GOT3 (cell line): ENCODE measurements at places on chromosomes 12 and 14.
A peak's percentile ranks its signal among the peaks of the same experiment; 100 is the strongest.

DNA sequence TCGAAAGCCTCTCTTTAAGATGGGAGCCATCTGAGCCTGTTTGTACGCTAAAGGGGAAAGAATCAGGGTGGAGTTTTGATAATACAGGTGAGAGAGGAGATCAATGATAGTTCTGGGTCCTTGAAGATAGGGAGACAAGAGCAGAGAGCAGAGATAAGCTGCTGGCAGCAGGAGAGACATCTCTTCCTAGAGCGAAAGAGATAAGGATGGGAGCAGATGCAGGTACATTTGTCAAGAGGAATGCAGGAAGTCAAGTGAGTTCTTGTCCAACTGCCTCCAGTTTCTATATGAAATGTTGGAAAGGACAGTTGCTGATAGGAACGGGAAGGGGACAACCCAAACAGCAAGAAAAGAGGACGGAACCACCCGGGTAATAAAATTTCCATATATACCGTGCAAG lies 24.7 kb upstream of the HIF1A start:
- DNase-seq, result no peak

DNA sequence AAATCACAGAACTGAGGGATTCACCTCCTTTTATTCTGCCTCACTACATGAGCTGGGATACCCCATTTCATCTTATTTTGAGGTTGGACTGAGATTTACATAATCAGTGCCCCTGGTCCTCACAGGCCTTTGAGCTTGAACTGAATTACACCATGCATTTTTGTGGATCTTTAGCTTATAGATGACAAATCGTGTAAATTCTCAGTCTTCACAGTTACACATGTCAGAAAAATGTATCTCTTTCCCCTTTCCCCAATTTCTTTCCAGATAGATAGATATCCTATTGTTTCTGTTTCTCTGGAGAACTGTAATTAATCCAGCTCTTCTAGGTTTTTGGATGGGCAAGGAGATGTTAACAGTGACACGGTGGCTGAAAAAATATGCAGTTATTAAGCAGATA lies 1778.9 kb upstream of the SEL1L start:
- DNase-seq, result no peak

DNA sequence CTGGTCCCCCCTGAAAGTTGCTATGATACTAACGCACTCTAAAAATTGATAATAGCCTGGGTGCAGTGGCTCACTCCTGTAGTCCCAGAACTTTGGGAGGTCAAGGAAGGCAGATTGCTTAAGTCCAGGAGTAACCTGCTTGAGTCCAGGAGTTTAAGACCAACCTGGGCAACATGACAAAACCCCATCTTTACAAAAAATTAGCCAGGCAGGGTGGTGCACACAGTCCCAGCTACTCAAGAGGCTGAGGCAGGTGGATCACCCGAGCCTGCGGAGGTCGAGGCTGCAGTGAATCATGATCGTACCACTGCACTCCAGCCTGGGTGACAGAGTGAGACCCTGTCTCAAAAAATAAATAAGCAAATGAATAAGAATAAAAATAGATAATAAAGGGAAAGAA lies 42.9 kb downstream of the HEATR5A start:
- DNase-seq, result no peak

DNA sequence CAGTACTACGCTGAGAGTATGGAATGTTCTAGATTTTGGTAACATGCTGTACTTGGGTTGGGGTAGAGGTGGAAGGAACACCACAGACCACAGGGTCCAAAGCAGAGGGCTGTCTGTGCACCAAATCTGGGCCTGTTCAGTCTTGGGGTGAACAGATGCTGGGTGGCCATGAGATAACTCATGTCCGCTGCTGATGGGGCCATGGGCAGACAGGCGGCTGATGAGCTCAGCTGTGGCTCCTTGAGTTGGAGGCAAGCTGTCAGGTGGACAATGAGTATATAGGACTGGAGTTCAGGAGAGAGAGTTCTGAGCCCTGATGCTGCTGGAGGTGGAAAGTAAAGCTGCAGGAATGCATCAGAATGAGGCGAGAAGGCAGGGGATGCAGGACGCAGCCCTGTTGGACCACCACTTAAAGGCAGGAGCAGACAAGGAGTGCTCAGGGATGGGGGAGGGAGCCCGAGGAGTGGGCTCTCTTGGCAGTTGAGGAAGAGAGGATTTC lies 6.2 kb downstream of the SMIM41 start:
- DNase-seq, result no peak

GRCh38 chr12:65501093-65501621 lies 222.7 kb downstream of the MSRB3 start:
- no peak for DNase-seq

GRCh38 chr14:90760591-90761316 lies 55.5 kb downstream of the TTC7B start:
- no peak for DNase-seq

DNA sequence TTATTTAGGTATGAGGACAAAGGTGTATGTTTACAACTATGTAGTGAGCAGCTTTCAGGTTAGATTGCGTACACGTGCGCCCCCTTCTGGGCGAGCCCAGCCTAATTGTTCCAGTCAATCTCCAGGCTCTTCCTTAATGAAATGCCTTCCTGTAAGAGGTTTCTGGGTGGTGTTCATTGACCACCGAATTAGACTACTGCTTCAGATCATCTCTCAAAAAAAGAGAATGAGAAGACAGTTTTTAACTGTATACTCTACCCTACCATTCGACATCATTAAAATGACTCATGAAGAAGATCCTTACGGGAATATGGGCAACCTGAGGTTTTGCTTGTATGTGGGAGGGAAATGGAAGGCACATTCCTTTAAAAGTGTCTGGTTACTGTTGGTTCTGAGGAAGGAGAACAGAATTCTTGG lies 2.1 kb downstream of the LUM start:
- DNase-seq, result no peak

DNA sequence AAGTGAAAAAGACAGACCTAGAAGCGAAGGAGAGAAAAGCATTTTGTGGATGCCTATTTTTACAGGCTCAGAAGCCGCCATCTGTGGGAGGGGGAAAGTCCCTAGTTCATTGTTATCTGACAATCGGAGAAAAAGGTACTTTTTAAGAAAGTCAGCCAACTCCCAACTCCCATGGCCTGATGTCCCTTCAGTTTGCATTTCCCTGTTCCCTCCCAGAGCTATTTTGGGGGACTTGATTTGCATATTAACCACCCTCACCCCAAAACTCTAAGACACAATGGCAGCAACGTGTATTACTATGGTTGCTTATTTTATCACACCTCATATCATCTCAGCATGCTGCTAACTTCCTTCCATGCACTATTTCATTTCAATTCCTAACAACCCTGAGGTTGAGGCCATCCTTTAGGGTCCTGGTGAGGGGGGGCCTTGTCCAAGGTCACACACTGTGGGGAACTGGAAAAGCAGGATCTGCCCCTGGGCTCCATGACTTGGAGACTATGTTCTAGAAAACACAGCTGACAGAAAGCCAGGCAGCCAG lies 18.7 kb downstream of the HVCN1 start:
- no peak for DNase-seq

GRCh38 chr14:23430016-23430722 lies 5.3 kb downstream of the MYH7 start:
- no peak for DNase-seq

DNA sequence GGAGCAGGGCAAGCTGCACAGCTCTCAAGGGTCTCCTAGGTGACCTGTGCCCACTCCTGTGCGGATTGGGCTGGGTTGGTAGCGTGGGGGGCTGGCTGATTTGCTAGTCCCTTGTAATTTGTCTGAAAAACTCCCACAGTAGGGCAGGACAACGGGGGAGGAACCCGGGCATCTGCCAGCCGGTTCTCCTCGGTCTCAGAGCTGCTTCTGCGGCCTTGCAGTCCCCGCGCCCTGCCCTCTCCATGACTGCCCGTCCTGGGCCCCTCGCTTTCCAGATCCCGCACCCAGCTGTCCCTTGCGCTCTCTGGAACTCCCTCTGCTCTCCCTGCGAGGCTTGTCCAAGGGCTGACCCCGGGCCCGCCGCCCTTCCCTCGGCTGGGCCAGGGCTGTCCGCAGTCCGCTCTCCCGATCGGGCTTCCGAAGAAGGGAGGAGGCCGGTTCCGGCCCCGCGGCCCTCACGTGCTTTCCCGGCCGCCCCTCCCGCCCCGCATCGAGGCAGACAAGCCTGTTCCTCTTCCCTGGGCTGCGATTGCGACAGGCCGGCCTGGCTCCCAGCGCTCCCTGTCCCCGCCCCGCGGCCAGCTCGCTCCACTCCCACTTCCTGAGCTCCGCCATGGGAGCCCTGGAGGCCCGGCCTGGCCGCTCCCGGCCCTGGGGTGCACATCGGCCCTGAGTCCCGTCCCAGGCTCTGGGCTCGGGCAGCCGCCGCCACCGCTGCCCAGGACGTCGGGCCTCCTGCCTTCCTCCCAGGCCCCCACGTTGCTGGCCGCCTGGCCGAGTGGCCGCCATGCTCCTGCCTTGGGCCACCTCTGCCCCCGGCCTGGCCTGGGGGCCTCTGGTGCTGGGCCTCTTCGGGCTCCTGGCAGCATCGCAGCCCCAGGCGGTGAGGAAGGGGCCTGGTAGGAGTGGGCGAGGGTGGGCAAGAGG lies at the start of gene LTBR:
TSS of gene LTBR (plus strand) at position 591 of the 927 bp plus-strand sequence. CDS start at position 788, 197 bp downstream.
- peak; percentile 53 for DNase-seq

- no peak for DNase-seq
Measured at GRCh38 chr14:65349100-65349499, 63.4 kb upstream of the FUT8 start.

GRCh38 chr12:84361651-84362551 lies 550.7 kb downstream of the SLC6A15 start:
- DNase-seq, result no peak

GRCh38 chr14:89767861-89768268 lies 186.7 kb downstream of the EFCAB11 start:
- no peak for DNase-seq

DNA sequence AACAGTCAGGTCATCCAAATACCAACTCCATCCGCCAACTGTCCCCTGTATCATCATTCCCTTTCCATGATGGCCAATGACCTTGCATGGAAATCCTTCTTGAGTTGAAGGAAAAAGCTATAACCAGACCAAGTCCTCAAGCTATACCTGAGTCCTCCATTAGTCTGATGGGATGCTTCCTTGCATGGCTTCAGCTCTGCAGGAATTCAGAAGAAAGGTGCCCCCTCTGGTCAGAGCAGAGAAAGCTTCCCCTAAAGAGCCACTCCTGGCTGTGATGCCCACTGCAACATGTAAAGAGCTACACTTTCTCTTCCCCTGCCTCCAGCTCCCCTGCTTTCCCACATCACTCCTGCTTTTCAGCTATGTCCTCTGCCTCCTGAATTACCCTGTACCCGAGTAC lies 43.1 kb upstream of the FKBP4 start:
- DNase-seq, result no peak

GRCh38 chr14:77058785-77059184 lies 30.3 kb upstream of the IRF2BPL start:
- no peak for DNase-seq

GRCh38 chr12:58920102-58920960 lies at the start of gene LRIG3:
Gene LRIG3 (minus strand): TSS chr12:58920504. CDS start chr12:58920235, 269 bp downstream.
- peak; percentile 96 for DNase-seq

DNA sequence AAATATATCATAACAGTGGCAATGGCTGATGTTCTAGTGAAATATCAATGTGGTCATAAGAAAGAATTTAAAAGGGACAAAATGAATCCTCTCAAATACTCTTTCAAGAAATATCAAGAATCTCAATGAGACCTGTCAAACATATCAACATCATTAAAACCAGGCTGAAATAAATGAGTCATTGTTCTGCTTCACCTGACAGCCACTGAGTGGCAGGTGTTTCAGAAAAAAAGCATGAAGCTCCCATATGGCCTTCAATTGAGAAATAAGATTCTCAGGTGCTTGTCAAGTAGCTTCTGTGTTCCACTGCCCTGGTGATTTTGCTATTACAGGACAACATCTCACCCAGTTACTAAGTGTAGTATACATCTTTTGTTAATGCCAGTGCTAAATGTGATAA lies 21.5 kb downstream of the ANAPC5 start:
- DNase-seq, result no peak

DNA sequence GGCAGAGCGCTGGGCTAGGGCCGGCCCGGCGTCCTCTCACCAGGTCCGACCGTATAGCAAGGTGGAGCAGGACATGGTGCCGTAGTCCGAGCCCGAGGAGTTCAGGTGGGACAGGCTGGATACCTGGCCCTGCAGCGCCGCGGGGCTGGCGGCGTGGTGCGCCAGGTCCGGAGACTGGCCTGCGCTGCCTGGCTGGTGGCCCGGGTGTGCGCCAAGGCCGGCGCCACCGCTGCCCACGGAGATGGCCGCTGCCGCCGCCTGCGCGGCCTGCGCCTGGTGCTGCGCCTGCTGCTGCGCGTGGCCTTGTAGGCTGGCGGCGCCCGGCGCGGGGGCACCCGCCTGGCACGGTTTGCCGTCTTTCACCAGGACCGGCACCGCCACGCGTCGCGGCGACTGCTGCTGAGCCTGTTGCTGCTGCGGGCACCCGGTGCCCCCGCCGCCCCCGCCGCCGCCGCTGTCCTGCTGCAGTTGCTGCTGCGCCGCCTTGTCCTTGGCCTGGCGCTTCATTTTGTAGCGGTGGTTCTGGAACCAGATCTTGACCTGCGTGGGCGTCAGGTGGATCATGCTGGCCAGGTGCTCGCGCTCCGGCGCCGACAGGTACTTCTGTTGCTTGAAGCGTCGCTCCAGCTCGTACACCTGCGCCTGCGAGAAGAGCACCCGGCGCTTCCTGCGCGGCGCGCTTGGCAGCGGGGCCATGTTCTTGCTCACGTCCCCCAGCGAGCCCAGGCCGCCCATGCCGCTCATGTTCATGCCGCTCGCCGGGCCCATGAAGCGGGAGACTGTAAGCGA lies 2.6 kb downstream of the NKX2-1 start:
- no peak for DNase-seq

- DNase-seq, result no peak
Measured at GRCh38 chr12:127742231-127742630, 524.7 kb upstream of the TMEM132C start.

DNA sequence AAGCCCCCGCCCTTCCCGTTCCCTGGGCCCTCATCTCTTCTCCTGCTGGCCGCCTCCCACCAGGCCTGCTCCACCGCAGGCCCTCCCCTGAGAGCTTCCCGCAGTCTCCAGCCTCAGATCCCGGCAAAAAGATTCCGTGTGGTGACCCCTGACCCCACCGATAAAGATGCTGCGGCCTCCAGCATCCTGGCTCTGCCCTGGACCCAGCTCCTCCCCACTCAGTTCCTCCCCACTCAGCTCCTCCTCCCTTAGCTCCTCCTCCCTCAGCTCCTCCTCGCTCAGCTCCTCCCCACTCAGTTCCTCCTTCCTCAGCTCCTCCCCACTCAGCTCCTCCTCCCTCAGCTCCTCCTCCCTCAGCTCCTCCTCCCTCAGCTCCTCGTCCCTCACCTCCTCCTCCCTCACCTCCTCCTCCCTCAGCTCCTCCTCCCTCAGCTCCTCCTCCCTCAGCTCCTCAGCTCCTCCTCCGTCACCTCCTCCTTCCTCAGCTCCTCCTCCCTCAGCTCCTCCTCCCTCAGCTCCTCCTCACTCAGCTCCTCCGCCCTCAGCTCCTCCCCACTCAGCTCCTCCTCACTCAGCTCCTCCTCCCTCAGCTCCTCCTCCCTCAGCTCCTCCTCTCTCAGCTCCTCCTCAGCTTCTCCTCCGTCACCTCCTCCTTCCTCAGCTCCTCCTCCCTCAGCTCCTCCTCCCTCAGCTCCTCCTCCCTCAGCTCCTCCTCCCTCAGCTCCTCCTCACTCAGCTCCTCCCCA lies 17.0 kb downstream of the NOC4L start:
- DNase-seq, result no peak
